ENCODE measurements at places on chromosomes 1 and 21. TPM values are rescaled to one million over a fixed set of nuclear protein-coding genes. Genes with fewer than 3 reads are reported as not detected.

- no peaks in the 10 kb centered on the region for H3K27me3 ChIP-seq
- DNase-seq: peak; percentile 9
- H3K27ac ChIP-seq: no peak overlapping the region
- no peaks in the 10 kb centered on the region for H3K36me3 ChIP-seq
- peaks cover 8% of the 10 kb centered on the region for H3K4me1 ChIP-seq
These were observed 11.6 kb downstream of the GNG4 start for GRCh38 chr1:235637756-235638534.

DNA sequence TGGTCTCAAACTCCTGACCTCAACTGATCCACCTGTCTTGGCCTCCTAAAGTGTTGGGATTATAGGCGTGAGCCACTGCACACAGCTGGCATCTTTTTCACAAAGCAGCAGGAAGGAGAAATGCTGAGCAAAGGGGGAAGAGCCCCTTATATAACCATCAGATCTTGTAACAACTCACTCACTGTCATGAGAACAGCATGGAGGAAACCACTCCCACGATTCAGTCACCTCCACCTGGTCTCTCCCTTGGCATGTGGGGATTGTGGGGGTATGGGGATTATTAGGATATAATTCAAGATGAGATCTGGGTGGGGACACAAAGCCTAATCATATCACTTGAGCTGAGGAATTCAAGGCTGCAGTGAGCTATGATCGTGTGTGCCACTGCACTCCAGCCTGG lies 3.0 kb upstream of the MFSD2A start:
- no peak for DNase-seq
- no peak overlapping the region for H3K4me3 ChIP-seq
- no peaks in the 10 kb centered on the region for H3K36me3 ChIP-seq
- no peaks in the 10 kb centered on the region for H3K27me3 ChIP-seq

GRCh38 chr1:195516036-195516435 lies 1092.2 kb downstream of the KCNT2 start:
- no peak overlapping the region for H3K27ac ChIP-seq
- no peaks in the 10 kb centered on the region for H3K27me3 ChIP-seq
- no peaks in the 10 kb centered on the region for H3K36me3 ChIP-seq
- no peak for DNase-seq
- H3K4me3 ChIP-seq: no peak overlapping the region

GRCh38 chr1:2300851-2301606 lies 72.9 kb downstream of the SKI start:
- no peak overlapping the region for H3K4me3 ChIP-seq
- no peaks in the 10 kb centered on the region for H3K27me3 ChIP-seq
- H3K27ac ChIP-seq: peak overlapping the region; percentile 82
- H3K36me3 ChIP-seq: no peaks in the 10 kb centered on the region
- H3K4me1 ChIP-seq: peaks cover 32% of the 10 kb centered on the region
- peak; percentile 86 for DNase-seq

DNA sequence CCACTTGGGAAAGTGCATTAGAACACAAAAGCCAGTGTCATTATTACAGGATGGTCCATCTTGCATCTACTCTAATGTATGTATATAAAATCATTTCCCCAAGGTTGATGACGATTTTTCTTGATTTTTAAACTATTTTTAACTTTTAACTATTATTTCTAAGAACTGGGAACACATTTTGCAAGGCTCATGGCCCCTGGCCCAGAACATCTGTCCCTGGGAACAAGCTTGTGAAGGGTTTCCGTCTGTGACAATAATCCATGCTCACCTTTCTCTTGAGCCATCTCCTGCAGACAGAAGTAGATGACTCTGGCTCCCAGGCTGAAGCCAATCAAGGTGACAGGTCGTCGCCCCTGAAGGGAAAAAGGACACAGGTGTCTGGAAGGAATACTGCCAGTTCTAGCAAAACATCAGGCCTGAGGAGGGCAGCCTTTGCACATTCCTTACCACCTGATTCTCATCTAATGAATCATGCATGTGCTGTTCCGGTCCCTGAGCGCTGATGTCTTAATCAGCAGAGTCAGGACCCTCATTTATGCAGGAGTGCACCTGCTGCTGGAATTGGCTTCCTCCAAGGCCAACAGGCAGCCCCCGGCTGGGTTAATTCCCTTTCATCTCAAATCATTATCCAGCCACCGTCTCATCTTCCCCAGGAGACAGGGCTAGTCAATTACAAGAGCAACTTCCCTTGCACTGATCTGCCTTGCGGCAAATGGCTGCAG lies 62.5 kb downstream of the TMCO4 start:
- H3K4me3 ChIP-seq: no peak overlapping the region
- no peaks in the 10 kb centered on the region for H3K4me1 ChIP-seq
- H3K36me3 ChIP-seq: peaks cover 8% of the 10 kb centered on the region
- H3K27me3 ChIP-seq: no peaks in the 10 kb centered on the region
- no peak for DNase-seq

DNA sequence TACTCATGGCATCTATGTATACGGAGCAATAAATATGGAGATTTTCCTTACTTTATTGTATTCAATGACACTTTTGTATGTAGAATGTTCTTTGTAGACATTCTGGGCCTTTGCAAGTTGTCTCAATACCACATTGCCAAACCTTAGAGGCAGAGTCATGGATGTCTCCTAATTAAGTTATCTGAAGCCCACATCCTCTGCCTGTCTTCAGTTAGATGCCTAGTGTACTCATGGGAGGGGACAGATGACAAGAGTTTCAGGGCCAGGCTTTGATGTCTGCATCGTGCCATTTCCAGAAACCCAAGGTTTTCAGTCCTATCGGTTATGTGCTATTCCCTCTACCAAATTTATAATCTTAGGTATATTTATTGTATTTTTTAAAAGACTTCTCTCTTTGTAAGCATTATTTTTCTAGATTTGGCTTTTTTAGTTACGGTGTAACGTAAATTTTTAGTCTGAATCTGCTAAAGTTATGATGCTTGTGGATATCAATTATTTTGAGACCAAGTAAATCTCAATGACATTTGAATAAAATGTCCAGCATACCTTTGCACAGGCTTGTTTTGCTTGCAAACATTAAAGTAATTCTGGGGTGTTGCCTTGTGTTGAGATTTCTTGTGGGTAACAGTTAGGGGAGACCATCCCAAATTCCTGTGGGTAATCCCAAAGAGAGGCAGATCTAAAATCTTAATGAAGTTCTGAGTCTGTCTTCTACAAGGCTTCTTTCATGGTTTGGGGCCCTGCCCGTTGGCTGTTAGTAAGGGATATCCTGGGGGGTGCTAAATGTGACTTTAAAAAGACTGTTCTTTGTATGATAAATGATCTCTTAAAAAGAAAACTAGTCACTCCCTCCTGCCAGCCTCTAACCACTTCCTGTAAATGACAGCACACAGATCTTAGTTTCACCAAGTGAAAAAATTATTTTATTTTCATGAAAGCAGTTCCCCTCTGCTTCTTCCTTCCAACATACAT lies 8.0 kb upstream of the MACF1 start:
- H3K4me3 ChIP-seq: no peak overlapping the region
- peaks cover 45% of the 10 kb centered on the region for H3K4me1 ChIP-seq
- peak overlapping the region; percentile 86 for H3K27ac ChIP-seq
- peak; percentile 26 for DNase-seq

DNA sequence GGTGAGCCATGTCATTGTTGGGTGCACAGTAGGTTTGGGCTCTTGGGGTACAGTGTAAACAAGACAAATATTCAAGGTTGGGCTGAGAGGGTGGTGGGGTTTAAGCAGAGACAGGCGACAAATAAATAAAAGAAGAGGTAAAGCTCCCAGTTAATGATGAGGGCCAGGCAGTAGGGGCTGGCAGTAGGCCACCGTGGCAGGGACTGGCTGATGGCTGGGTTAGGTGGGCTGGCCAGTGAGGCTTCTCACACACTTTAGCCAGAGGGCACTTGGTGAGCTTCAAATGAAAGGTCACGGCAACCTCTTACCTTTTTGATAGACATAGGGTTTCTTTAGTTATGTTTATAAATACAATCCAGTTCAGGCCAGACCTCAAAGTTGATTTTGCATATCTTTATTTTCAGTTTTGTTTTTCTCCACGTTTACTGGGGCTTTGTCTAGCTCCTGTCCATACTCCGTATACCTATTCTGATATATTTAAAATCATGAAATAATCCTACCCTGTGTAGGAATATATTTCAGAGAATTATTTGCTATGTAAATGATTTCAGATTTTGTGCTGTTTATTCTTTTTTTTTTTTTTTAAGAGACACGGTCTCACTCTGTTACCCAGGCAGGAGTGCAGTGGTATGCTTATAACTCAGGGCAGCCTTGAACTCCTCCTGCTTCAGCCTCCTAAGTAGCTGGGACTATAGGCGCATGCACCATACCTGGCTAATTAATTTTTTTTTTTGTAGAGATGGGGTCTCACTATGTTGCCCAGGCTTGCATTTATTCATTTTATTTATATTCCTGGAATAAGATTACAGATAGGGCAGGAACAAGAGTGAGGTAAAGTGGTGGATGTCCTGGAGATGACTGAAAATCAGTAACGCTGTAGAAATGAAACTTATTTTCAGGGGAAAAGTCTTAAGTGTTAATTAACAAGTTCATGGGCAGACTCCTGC lies 122.7 kb downstream of the RYR2 start:
- H3K36me3 ChIP-seq: no peaks in the 10 kb centered on the region
- no peaks in the 10 kb centered on the region for H3K27me3 ChIP-seq
- no peak for DNase-seq
- H3K4me3 ChIP-seq: no peak overlapping the region
- no peak overlapping the region for H3K27ac ChIP-seq

GRCh38 chr21:38596264-38597042 lies 98.2 kb upstream of the ERG start:
- H3K27ac ChIP-seq: no peak overlapping the region
- no peak overlapping the region for H3K4me3 ChIP-seq
- no peaks in the 10 kb centered on the region for H3K4me1 ChIP-seq
- H3K27me3 ChIP-seq: no peaks in the 10 kb centered on the region
- no peaks in the 10 kb centered on the region for H3K36me3 ChIP-seq
- no peak for DNase-seq

Gene OR10R2
- total RNA-seq: not detected

Gene RGL1
- 13.8 TPM for total RNA-seq

Gene ACOT7
- total RNA-seq: 37.8 TPM

Gene ANKRD34A
- total RNA-seq: 4.1 TPM

Gene AADACL4
- total RNA-seq: not detected

Gene AMY2B
- total RNA-seq: 24.2 TPM
